Stimulated activated CD8-positive, alpha-beta memory T cell treated with anti-CD3 and anti-CD28 coated beads, Interleukin-7, amount 100 ng/mL, for 1 hour (primary cell): ENCODE measurements at places on chromosomes 3 and 15.

GRCh38 chr15:57916695-57917094, 148.8 kb downstream of the ALDH1A2 start:
- DNase-seq = no peak

DNA sequence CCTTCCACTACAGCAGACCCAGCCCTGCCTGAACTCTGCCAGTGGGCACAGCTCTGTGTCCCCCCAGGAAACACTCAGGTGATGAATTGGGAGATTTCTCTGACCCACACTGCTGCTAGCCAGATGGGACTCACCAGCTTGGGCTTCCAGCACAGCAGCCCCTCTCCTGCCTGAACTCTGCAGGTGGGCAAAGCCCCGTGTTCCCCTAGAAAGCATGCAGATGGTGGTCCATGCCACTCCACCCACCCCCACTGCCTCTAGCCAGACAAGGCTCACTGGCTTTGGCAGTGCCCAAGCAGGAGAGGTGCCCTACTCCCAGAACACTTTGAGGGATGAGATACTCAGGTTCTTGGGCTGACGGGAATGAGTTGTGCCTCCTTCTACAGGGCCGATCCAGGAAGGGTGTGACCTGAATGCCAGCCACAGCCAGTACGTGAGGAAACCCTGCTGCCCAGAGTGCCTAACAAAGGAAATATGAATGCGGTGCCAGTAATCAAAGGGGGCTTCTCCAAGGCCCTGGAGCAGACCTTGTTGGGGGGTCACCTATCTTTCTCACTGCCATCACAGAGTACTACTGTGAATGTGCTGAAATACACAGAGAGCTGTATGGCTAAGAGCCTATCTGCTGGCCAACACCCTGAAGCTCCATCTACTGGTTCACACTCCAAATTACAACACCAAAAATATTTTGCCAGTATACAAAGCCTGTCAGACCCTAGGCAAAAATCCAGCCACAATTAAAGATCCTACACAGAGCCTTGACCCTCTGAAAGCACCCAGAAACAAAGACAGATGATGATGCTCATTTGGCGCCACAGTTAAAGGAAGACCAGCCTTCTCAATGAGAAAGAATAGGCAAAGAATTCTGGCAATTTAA, 61.9 kb downstream of the BTLA start:
- no peak for DNase-seq

DNA sequence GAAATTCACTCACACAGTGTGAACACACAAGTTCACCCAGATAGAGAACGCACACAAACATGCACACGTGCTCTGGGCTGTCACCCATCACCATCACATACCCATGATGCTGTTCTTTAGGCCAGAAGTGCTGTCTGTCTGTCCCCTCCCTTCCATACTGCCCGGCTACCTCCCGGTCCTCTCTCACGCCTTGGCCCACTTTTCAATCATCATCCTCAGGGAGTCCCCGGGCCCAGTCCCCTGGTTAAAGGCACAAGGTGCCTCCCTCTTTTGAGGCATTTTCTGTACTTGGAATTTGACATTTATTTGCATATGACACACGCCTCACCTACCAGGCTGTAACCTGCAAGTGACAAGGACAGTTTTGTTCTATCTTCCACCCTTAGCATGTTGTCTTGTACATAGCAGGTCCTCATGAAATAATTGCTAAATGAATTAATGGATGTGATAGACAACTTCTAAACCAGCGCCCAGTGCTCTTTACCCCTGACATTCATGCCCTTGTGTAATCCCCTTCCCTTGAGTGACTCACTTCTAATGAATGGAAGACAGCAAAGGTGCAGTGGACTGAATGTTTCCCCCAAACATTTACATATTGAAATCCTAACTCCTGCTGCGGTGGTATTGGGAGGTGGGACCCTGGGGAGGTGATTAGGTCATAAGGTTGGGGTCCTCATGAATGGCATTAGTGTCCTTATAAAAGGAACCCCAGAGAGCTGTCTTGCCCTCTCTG, 73.9 kb upstream of the ADPGK start:
- no peak for DNase-seq

- DNase-seq = no peak
Observed at GRCh38 chr3:117411971-117412370, 702.4 kb downstream of the TUSC7 start.

GRCh38 chr15:101773496-101774100, 29.7 kb upstream of the OR4F6 start:
- no peak for DNase-seq

DNA sequence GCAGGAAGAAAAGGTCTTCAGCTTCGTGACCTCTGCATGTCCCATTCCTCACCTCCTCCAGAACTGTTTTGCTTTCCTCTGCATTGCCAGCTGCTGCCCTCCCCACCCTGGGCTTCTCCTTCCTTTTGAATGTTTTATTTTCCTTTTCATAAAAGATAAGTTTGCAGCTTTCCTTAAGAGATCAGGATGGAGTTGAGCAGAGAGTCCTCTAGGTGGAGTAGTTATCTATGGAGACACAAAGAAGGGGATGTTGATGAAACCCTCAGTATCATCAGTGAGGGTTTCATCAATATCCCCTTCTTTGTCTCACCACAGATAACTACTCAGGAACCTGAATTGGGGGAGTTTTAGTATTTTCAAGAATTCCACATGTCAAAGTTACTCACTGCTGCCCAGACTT, 19.0 kb upstream of the SLC25A36 start:
- no peak for DNase-seq

GRCh38 chr15:81092559-81092902, 41.5 kb upstream of the CFAP161 start:
- no peak for DNase-seq
